ENCODE measurements at places on chromosomes 1 and 21.

GRCh38 chr1:25821630-25822091, 1.9 kb downstream of the MTFR1L start:
- no peak for DNase-seq

- DNase-seq = peak; percentile 59
Measured at GRCh38 chr1:156693848-156694689, 11.3 kb downstream of the CRABP2 start.

DNA sequence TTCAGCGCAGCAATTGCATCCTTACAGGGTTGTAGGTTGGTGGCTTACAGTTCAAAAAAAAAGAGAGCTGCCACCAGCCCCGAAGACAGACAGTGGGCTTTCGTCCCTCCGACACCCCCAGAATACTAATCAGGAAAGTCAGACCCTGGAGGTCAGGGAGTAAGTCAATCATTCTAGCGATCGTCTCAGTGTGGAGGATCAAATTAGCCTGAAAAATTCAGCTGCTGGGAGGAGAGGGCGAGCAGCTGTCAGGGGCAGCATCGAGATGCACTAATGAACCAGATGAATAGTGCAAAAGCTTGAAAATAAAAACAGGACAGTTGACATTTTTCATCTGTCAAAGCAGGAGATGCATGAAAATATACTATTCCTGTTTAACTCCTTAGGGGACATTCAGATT, 138.4 kb downstream of the NEK7 start:
- no peak for DNase-seq

GRCh38 chr1:119782631-119783325, 14.1 kb upstream of the HMGCS2 start:
- DNase-seq = no peak

GRCh38 chr21:28883931-28884330, 108.7 kb downstream of the LTN1 start:
- DNase-seq = no peak

DNA sequence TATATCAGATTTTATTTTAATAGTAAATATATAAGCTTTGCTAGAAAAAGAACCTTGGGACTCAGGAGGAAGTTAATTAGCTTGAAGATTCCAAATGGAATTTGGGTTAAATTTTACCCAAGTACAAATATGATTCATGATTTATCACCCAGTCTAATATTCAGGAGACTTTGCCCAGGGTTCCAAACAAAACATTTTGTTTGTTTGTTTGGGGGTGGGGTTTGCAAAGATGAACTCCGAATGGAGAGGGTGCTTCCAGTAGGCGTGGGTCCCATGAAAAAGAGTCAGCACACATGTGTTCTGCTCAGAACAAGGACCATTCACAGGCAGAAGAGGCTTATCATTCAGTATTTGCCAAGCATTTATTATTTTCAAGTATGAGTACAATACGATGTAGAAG, 23.5 kb downstream of the KCNT2 start:
- no peak for DNase-seq

GRCh38 chr1:97870589-97870988, 50.2 kb downstream of the DPYD start:
- DNase-seq = no peak

- DNase-seq = no peak
Measured at GRCh38 chr1:47684518-47684917, 246.7 kb downstream of the FOXD2 start.

DNA sequence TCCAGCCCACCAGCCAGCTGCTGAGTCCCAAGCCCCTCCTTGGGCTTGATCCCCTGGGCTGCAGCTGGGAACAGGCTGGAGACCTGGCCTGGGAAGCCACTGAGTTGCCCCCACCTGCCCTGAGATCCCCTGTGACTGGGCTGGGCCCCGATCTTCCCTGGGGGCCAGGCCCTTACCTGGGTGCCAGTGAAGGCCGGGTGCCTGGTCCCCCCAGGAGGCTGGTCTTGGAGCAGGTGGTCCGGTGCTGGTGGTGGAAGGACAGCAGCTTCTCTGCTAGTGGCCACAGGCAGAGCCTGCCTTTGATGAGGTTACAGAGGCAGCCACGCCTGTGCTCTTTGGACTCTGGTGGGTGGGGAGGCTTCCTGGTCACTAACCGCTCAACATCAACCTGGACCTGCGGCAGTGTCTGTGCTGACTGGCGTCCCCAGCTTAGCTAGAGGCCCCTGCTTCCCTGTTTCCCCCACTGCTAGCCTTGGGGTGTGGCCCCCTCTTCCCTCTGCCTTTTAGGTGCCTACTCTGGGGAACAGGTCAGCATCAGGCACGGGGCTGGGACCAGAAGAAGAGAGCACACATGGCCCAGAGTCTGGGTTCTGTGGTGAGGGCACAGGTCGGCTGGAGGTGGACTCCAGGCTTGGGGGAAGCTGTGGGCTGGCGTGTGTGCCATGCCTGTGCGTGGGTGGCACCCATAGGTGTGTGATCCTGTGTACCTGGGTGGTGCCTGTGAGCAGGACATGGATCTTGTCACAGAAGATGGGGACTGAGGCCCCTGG, at the start of gene EPS8L3:
TSS of gene EPS8L3 (minus strand) at position 278 of the 770 bp plus-strand sequence. CDS start 2,174 bp downstream, outside the sequence.
- DNase-seq = no peak

- no peak for DNase-seq
Measured at GRCh38 chr1:19809044-19809750, 5.9 kb downstream of the RNF186 start.

DNA sequence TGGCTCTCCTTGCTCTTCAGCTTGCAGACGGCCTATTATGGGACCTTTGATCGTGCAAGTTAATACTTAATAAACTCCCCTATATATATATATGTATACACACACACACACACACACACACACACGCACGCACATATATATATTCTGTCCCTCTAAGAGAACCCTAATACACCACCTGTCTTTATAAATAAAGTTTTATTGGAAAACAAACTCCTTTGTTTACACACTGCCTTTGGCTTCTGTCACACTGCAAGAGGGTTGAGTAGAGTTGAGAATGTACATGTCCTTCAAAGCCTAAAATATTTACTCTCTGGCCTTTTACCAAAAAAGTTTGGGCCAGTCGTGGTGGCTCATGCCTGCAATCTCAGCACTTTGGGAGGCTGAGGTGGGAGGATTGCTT, 26.2 kb upstream of the SIM2 start:
- DNase-seq = no peak

GRCh38 chr1:33698361-33699035, 165.4 kb upstream of the HMGB4 start:
- DNase-seq = no peak

- DNase-seq = no peak
Measured at GRCh38 chr1:109559995-109560394, 11.6 kb downstream of the GNAI3 start.

GRCh38 chr1:59309392-59309791, 12.5 kb downstream of the FGGY start:
- DNase-seq = no peak

DNA sequence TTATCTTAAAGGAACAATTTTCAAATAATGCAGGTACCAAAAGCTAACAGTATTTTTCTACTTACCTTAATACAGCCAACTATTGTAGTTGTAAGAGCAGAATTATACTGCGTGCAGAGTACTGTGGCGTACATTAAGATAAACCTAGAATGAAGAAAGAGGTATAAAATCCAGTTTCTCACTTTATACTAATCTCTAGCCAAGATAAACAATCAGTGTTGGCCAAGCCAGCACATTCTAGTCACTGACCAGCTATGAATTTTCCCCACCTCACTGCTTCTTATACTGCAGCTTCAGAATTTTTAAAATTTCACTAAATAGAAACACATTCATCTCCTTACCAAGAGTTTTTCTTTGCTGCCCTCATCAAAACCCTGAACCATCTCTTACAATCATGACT, 33.6 kb downstream of the SLC35D1 start:
- no peak for DNase-seq

Data from suppressor macrophage treated with lipopolysaccharide for 1 hour (primary cell).